HT-29 (cell line): ENCODE measurements at places on chromosomes 13 and 19.

- DNase-seq: peak; percentile 12
Measured at GRCh38 chr13:99404005-99404755, 97.0 kb upstream of the GPR183 start.

DNA sequence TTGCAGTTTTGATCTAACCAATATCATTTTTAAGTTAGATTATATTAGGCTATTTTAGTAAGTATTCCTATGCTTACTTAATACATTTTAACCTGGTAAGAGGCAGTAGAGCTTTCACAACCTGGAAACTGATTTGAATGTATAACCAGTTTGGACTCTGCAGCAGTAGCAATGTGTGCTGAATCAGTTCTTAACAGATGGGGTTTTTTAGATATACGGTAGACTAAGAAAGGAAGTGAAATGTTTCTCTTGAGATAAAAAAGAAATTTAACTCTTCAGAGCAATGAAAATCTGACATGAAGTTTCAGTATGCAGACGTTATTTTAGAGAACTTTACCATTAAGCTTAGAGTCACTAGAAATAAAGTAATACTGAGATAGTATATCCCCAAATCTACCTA is 2.7 kb downstream of the NBEA start:
- DNase-seq: no peak

DNA sequence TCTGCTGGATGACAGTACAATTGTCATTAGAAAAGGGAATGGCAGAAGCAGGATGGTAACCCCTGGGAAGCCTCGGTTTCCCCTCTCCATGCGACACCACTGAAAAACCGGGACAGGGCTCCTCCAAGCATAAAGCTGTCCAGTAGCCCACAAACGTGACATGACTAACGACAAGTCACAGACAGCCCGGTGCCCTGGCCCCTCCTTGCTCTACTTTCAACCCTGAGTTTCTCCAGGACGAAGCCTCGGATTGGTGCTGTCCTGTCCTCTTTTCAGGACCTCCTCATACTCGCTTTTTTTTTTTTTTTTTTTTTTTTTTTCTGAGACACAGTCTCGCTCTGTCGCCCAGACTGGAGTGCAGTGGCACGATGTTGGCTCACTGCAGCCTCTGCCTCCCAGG is 16.3 kb downstream of the DPP9 start:
- no peak for DNase-seq

DNA sequence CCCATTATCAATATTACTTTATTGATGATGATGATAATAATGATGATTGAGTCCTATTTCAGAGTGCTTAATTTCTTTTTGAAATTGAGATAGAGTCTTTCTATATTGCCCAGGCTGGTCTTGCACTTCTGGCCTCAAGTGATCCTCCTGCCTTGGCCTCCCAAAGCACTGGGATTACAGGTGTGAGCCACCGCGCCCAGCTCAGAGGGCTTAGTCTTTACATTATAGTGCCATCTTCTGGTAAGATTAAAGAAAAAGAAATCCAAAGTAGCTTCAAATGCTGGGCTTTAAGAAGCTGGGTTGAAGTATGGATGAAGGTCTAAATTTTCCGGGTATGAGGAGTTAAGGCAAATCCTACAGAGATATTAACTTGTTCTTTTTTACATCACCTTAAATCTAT is 3.4 kb upstream of the ZNF333 start:
- DNase-seq: peak; percentile 23

DNA sequence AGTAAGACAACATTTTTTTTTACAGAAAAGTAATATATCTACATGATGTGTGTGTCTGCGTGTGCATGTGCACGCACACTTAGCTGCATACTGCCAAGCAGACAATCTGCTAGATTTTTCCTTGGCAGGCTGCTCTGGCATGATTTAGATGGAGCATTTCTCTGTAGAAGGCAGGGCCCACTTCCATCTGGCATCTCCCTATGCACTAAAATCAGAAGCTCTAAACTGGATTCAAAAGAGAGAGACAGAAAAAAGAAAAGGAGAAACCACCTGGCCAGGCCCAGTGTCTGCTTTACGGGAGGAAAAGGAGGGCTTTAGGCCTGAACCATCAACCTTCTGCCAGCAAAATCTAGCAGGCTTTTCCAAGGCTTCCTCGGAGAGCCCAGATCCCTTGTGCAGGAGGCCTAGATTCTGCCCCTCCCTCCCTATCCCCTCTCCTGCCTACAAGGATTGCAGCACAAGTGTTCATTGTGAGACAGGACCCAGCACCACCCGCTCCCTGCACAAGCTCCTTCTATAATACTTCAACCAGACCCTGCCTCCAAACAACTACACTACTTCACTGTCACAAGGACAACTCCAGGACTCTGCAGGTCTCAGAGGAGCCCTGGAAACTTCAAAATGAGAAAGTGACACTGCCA is 99.3 kb downstream of the DOCK9 start:
- DNase-seq: no peak

- DNase-seq: peak; percentile 17
Measured at GRCh38 chr13:44471686-44472085, 98.1 kb downstream of the SERP2 start.

DNA sequence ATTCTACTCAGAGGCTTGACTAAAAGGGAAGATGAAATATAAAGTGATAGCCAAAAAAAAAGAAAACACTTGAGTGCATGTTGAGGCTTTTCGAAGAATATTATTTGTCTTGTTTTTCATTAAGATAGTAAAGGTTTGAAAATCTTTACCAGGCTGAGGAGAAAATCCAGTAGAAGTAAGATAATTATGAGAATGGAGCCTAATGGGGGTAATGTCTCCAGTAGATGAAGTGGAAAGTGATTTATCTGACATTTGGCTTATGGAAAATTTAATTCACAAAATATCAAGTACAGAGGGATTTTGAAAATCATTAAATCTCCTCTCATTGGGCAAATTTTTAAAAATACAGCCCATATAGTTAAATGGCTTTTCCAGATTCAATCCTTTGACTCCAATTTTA is 274.9 kb downstream of the SPRY2 start:
- DNase-seq: no peak

GRCh38 chr13:101301053-101301452 is 115.3 kb downstream of the NALCN start:
- no peak for DNase-seq

DNA sequence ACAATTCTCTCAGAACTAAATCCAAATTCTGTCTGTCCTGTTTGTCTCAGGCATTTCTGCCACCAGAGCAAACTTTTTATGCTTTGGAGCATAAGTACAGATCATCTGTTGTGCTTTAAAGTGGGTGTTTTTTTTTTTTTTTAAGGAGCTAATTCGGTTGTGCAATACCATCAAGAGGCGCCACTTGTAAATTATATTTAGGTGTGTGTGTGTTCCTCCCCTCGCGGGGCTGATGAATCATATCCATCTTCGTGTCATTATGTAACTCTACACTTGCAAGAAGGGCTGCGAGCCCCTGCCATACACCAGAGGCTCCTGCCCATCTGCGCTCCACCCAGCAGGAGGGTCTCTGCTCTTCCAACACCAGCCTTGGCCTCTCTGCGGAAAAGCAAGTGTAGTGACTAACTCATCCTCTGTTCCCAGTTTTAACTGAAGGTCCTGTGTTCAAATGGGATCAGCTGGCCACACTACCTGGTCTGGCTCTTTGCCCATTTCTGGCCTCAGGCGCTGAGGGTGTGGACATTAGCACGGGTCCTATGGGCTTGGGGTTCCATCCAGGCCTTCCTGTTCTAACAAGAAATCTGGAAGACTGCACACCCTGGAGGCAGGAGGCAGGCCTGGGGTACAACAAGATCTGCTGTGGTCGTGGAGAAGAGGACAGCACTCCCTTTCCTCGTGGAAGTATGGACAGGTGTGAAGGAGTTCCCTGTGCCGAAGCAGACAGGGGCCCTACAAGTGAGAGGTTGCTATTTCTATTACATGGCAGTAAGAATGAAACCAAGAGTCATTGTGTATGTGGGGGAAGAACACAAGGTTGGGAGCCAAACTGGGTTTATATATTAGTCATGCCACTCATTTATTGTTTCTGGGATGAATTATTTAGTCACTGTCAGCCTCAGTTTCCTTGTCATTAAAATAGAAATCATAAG is 96.1 kb upstream of the MBNL2 start:
- peak; percentile 49 for DNase-seq

- no peak for DNase-seq
Measured at GRCh38 chr19:5954293-5954692, 23.6 kb downstream of the RANBP3 start.

DNA sequence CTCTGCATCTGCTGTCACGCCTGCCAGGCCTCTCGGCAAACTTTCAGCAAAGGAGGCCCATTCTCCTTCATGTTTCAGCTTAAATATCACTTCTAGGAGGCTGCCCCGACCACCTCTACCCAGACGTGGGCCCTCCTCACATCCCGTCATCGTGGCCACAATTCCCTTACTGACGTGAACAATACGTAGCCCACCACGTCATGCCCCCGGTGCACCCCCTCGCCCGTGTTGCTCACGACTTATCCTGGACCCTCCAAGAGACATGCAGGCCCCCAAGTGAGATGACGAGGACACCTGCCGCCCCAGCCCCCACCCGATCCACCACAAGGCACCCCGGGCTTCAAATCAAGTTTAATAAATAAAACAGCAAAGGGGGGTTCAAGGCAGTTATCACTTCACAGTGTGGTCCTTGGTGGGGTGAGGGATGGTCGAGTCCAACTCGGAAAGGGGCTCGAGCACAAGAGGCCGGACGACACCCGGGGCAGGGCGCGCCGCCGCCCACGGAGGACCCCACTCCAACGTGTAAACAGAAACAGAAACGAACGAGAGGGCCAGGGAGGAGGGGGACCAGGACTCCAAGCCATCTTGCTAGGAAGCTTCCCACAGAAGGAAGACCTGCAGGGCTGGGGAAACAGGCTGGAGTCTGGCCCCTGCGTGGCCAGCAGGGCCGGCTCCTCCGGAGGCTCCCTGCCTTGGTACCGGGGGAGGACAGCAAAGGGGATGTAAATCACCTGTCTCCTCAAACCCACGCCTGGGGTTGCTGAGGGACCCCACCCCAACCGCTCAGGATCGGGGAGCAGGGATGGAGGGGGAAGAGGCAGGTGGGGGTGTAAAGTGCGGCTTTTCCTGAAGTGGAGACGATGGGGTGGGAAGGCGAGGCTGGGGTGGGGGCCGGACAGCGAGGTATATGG is 14.3 kb upstream of the PLPP2 start:
- no peak for DNase-seq
